ENCODE measurements at places on chromosomes 4 and X.

- DNase-seq: no peak
These were observed 81.6 kb upstream of the TBC1D9 start for GRCh38 chr4:140837736-140838135.

DNA sequence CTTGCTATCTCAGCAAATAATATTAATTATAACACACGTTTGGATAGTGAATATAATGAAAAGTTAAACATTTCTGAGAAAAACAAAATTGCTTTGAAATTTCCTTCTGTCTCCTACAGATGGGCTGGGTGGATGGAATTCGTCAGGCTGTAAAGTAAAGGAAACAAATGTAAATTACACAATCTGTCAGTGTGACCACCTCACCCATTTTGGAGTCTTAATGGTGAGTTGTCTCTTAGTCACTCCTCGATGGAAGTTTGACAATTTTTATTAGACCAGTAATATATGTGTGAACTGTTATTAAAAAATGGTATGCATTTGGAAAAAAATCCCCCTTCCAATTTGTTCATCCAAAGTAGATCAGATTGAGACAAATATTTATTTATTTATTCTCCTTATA, 92.5 kb upstream of the BRS3 start:
- no peak for DNase-seq

GRCh38 chrX:20212486-20213089, 54.1 kb downstream of the RPS6KA3 start:
- no peak for DNase-seq

DNA sequence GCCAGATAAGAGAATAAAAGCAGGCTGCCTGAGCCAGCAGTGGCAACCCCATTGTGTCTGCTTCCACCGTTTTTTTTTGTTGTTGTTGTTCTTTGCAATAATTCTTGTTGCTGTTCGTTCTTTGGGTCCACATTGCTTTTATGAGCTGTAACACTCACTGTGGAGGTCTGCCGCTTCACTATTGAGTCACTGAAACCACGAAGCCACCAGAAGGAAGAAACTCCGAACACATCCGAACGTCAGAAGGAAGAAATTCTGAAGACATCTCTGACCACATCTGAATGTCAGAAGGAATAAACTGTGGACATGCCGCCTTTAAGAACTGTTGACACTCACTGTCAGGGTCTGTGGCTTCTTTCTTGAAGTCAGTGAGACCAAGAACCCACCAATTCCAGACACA, 110.5 kb downstream of the PCDH18 start:
- no peak for DNase-seq

DNA sequence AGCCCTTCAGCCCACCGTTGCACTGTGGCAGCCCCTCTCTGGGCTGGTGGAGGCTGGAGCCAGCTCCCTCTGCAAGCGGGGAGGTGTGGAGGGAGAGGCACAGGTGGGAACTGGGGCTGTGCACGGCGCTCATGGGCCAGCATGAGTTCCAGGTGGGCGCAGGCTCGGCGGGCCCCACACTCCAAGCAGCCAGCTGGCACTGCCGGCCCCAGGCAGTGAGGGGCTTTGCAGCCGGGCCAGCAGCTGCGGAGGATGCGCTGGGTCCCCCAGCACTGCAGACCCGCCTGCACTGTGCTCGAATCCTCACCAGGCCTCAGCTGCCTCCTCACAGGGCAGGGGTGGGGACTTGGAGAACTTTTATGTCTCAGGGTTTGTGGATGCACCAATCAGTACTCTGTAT, 1354.8 kb upstream of the IGFBP7 start:
- DNase-seq: no peak

GRCh38 chr4:144518181-144518895, 127.6 kb upstream of the HHIP start:
- no peak for DNase-seq

- no peak for DNase-seq
These were observed 866 bp downstream of the RBM46 start for GRCh38 chr4:154781983-154782293.

GRCh38 chr4:978957-979701, 5.8 kb upstream of the DGKQ start:
- DNase-seq: no peak

GRCh38 chr4:41590591-41590990, 52.6 kb downstream of the LIMCH1 start:
- DNase-seq: no peak

GRCh38 chr4:99947190-99947578, 766 bp upstream of the DNAJB14 start:
- no peak for DNase-seq

- DNase-seq: no peak
These were observed 190.1 kb upstream of the BMP3 start for GRCh38 chr4:80840396-80840795.

DNA sequence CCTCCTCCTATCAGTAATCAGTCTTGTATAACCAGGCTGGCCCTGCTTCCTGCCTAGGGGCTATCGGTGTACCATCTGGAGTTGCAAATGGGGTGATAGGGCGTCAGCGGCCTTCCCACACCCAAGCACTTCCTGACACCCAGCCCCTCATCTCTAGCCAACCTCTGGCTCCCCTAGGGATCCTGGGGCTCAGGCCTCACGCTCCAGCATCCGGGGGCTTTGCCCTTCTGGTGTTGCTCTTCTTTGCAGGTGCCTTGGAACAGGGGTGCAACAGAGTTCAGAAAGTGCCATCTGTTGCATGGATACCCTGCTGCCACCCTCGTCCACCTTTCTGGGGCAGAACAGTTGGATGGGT, 4.1 kb downstream of the IL9R start:
- no peak for DNase-seq

DNA sequence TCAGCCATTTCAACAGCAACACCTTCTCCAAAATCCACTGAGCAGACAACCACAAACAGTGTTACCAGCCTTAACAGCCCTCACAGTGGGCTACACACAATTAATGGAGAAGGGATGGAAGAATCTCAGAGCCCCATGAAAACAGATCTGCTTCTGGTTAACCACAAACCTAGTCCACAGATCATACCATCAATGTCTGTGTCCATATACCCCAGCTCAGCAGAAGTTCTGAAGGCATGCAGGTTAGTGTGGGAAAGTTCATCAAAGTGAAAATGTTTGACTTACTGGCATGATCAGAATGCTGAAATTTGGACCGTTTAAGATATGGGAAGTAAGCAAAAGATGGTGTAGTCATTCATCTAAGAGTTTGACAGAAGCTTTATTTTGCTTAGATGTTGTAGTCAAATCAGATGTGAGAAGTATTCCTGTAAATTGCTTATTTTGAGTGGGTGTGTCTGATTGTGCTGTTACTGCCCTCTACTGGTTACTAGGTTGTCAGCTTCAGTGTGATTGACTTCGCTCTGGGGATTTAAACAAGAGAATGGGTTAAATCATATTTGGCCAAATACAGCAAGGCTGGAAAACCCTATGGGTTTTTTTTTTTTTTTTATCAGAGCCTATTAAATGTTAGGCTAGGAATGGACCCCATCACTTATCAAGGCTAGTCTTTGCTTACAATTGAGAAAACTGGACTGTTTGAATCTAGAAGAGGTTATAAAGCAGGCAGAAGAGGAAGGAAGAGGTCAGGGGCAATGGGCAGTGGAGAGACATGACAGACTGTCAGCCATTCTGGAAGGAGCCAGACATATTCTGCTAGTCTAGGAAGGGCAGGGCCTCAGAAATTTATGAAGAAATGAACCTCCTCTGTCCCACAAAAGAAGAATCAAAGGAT, 130.3 kb downstream of the DIPK2B start:
- DNase-seq: no peak

- DNase-seq: no peak
These were observed 19.1 kb downstream of the FGFRL1 start for GRCh38 chr4:1030559-1030958.

- no peak for DNase-seq
These were observed 174.5 kb downstream of the SMIM20 start for GRCh38 chr4:26088433-26088928.

DNA sequence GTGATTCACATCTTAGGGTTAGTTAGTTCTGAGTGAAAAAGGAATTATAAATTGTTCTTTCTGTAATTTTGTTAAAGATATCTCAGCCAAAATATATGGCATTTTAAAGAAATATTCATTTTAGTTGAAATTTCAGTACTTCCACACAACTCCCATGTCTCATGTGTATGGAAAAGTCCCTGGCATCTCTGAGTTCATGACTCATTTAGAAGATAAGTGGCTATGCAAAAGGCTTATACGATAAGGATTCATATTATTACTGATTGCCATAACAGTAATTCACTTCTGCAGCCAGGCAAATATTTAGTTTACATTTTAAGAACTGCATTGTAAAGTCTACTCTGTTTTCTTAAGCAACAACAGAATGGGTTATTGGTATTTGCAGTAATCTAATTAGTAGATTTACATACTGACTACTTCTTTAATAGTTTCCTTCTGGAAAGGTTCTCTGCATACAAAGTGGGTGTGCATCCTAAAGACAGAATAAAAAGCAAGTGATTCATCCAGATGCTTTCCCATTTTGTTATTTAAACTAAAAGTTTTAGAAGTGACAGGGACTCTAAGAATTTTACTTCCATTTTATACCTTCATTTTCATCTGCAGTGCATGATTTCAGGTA, 682.4 kb upstream of the PABPC4L start:
- no peak for DNase-seq

- no peak for DNase-seq
These were observed 535.3 kb upstream of the RPS6KA3 start for GRCh38 chrX:20802036-20802435.

GRCh38 chrX:149515954-149516602, 11.0 kb upstream of the IDS start:
- no peak for DNase-seq

DNA sequence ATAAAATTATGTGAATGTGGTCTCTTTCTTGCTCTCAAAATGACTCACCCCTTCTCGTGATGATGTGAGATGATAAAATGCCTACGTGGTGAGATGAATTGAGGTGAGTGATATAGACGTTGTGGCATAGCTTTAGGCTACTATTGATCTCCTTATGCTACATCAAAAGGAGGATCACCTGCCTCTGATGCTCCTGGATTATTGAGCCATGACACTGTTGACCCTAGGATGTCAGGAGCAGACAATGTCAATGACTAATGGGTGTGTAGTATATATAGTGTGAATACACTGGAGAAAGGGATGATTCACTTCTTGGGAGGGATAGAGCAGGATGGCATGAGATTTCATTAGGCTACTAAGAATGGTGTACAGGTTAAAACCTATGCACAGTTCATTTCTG, 210.7 kb upstream of the PRPS2 start:
- no peak for DNase-seq

DNA sequence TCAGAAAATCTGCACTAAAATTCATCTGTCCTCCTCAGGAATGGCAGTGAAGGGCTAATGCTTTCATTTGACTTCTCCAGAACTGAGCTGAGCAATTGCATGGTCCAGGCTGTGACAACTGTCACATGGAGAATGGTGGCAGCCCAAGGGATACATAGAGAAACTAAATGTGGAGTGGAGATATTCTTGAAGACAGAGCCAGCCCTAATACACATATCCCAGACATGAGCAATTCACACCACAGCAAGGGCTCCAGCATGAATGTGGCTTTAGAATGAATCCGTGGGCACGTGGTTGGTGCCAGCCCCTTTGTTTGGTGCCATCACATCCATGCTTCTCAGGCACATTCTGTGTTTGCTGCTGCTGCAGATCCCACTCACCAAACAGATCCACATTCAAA, 121.6 kb upstream of the MXRA5 start:
- no peak for DNase-seq

DNA sequence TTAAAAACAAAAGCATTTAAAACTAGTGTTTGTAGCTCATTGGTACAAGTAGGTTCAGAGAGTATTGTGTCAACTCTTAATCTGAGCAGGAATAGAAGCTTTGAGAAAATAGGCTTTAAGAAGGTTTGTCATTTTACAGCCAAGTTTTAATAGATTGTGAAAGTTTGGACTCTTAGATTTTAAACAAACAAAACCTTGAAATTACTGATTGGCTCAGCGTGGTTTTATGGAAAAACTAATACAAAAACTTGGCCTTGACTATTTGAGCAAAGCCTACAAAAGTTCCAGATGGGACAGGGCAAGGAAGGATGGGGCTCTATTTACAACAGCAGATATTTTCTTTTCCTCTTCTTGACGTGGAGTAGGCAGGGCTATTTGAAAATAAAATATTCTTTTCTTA, 16.5 kb downstream of the ZFX start:
- no peak for DNase-seq

GRCh38 chrX:38178396-38178795, 42.3 kb downstream of the SRPX start:
- DNase-seq: no peak

GRCh38 chr4:49032440-49033161, 46.5 kb downstream of the CWH43 start:
- DNase-seq: no peak

DNA sequence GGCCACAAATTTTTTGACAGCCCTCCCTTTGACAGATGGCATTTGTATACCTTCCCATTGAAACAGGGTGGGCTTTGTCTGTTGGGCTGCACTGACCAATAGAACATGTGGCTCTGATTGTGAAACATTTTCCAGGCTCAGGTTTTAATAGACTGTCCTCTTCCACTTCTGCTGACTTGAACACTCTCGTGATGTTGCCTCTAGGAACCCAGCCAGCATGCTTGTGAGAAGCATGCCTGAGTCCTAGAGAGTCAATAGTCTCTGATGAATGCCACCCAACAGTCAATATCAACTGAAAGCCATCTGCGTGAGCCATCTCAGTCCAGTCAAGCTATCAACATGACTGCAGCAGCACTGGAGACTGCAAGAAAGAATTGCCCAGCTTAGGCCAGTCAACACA, 290.0 kb downstream of the SLC7A11 start:
- no peak for DNase-seq

DNA sequence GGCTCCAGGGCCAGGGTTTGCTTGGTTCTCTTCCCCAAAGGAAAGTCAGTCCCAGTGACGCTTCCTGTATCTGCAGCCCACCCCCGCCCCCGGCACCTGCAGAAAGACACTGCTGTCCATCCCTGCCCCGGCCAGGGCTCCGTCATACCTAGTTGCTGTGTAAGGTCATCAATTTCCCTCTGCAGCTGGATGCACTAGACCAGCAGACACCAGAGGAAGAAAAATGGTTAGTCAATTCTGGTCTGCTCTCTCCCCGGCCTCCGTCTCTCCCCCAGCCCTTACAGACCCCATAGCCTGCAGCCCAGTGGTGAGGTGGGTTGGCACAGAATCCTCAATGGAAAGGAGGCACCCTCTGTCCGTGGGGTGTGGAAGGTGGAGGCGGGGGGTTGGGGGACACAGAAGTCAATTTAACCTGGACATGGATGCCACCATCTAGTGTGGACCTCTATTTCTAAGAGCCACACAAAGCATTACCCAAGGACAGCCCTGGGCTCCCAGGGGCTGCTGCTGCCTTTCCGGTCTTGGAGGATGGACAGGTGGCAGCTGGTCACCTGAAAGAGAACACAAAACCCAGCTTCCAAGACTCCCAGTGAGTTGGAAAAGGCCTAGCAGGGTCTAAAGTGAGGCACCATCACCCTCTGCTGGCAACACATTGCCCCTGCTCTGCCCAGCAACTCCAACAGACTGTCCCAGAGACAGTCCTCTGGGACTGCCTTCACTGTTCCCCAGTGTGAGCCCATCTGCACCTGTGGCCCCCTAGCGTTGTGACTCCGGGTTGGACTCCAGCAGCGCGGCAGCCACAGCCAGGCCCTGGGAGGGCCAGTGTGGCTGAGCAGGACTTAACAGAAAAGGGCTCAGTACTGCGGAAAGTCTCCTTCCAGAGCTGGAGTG, 40.2 kb upstream of the NHSL2 start:
- DNase-seq: no peak

- DNase-seq: no peak
These were observed 87.4 kb upstream of the GK2 start for GRCh38 chr4:79495447-79495846.

Measured in psoas muscle (tissue), 8 donors.